ENCODE measurements at places on chromosomes 13 and 19. TPM values are rescaled to one million over a fixed set of nuclear protein-coding genes. Genes with fewer than 3 reads are reported as not detected.

GRCh38 chr13:68850160-68850559, 1257.5 kb upstream of the ATXN8OS start:
- no peak overlapping the region for H3K27ac ChIP-seq
- no peaks in the 10 kb centered on the region for H3K27me3 ChIP-seq
- no peaks in the 10 kb centered on the region for H3K36me3 ChIP-seq
- no peak overlapping the region for H3K4me3 ChIP-seq
- DNase-seq = no peak
- no peaks in the 10 kb centered on the region for H3K4me1 ChIP-seq

CLEC4G gene
- not detected for total RNA-seq

SHISA7 gene
- not detected for total RNA-seq

- H3K36me3 ChIP-seq = no peaks in the 10 kb centered on the region
- H3K4me1 ChIP-seq = peaks cover 16% of the 10 kb centered on the region
- no peaks in the 10 kb centered on the region for H3K27me3 ChIP-seq
- H3K27ac ChIP-seq = peak within 1 kb of the TSS; percentile 94
- no peak for DNase-seq
These were observed at the start of gene ETFB for GRCh38 chr19:51365965-51366388. Gene ETFB, minus strand, starts transcription at chr19:51366388. Its CDS starts 62 bp downstream, at chr19:51366326.

GRCh38 chr13:97417698-97418097, 16.3 kb upstream of the RAP2A start:
- DNase-seq = no peak
- H3K27ac ChIP-seq = no peak overlapping the region
- no peak overlapping the region for H3K4me3 ChIP-seq
- H3K4me1 ChIP-seq = no peaks in the 10 kb centered on the region
- H3K27me3 ChIP-seq = peaks cover 2% of the 10 kb centered on the region

KLK3 gene
- not detected for total RNA-seq

ZMYM2 gene
- total RNA-seq = 60.3 TPM

GRCh38 chr13:105311094-105311493, 1224.4 kb downstream of the EFNB2 start:
- H3K27me3 ChIP-seq = no peaks in the 10 kb centered on the region
- H3K4me1 ChIP-seq = no peaks in the 10 kb centered on the region
- DNase-seq = no peak

NTN5 gene
- total RNA-seq = not detected

DNA sequence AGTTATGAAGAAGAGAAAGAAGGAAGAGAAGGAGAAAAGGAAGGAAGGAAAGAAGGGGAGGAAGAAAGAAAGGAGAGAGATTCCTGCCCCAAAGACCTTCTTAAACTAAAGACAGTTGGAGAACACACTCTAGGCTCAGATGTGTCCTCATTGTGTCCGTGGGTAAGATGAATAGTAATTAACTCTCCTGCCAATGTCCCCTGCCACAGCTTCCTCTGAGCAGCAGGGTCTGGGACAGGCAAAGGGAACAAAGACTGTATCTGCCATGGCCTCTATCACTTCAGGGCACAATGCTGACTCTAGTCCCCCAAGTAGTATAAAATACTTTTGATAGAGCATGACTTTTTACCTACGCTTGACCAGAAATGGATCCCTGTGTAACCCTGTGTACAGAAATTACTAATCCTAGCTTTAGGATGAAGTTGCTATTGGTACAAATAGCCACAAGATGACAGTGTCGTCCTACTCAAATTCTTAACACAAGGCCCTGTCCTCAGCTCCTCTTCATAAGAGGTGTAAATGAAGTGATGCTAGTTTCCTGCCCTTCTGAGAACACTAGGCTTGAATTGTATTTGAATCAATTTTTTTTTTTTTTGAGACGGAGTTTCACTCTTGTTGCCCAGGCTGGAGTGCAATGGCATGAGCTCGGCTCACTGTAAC, 186.2 kb upstream of the GPR12 start:
- peak; percentile 73 for DNase-seq
- peaks cover 3% of the 10 kb centered on the region for H3K4me1 ChIP-seq
- H3K27me3 ChIP-seq = peaks cover 13% of the 10 kb centered on the region

GRCh38 chr13:59715611-59716010, 448.1 kb downstream of the DIAPH3 start:
- no peaks in the 10 kb centered on the region for H3K4me1 ChIP-seq
- no peaks in the 10 kb centered on the region for H3K27me3 ChIP-seq
- H3K4me3 ChIP-seq = no peak overlapping the region
- peak; percentile 3 for DNase-seq
- H3K27ac ChIP-seq = no peak overlapping the region

- H3K4me1 ChIP-seq = no peaks in the 10 kb centered on the region
- no peak overlapping the region for H3K27ac ChIP-seq
- no peak overlapping the region for H3K4me3 ChIP-seq
- peaks cover 8% of the 10 kb centered on the region for H3K36me3 ChIP-seq
These were observed 5.9 kb upstream of the GPR18 start for GRCh38 chr13:99264051-99264450.

- peak overlapping the region; percentile 79 for H3K4me3 ChIP-seq
- peaks cover 8% of the 10 kb centered on the region for H3K4me1 ChIP-seq
- no peaks in the 10 kb centered on the region for H3K27me3 ChIP-seq
- H3K36me3 ChIP-seq = peaks cover 15% of the 10 kb centered on the region
- peak; percentile 67 for DNase-seq
These were observed 593 bp downstream of the ATP8B3 start for GRCh38 chr19:1811472-1811894.

DNA sequence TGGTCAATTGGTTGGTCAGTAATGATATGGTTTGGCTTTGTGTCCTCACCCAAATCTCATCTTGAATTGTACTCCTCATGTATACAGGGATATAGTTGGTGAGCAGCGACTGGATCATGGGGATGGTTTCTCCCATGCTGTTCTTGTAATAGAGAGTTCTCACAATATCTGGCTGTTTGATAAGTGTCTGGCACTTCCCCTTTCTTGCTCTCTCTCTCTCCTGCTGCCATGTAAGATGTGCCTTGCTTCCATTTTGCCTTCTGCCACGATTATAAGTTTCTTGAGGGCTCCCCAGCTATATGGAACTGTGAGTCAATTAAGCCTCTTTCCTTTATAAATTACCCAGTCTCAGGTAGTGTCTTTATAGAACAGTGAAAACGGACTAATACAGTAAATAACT, 120.7 kb downstream of the TRPC4 start:
- H3K4me3 ChIP-seq = no peak overlapping the region
- no peak overlapping the region for H3K27ac ChIP-seq
- no peaks in the 10 kb centered on the region for H3K27me3 ChIP-seq
- H3K36me3 ChIP-seq = no peaks in the 10 kb centered on the region
- no peak for DNase-seq

- no peak for DNase-seq
- H3K27ac ChIP-seq = no peak overlapping the region
- no peaks in the 10 kb centered on the region for H3K27me3 ChIP-seq
- peaks cover 12% of the 10 kb centered on the region for H3K36me3 ChIP-seq
- H3K4me3 ChIP-seq = no peak overlapping the region
These were observed 10.4 kb downstream of the NUDT19 start for GRCh38 chr19:32702010-32702409.

- no peak for DNase-seq
- H3K27ac ChIP-seq = no peak overlapping the region
- H3K36me3 ChIP-seq = no peaks in the 10 kb centered on the region
- peaks cover 20% of the 10 kb centered on the region for H3K4me1 ChIP-seq
- H3K4me3 ChIP-seq = no peak overlapping the region
- no peaks in the 10 kb centered on the region for H3K27me3 ChIP-seq
These were observed 68.8 kb downstream of the SIPA1L3 start for GRCh38 chr19:37975596-37976515.

DNA sequence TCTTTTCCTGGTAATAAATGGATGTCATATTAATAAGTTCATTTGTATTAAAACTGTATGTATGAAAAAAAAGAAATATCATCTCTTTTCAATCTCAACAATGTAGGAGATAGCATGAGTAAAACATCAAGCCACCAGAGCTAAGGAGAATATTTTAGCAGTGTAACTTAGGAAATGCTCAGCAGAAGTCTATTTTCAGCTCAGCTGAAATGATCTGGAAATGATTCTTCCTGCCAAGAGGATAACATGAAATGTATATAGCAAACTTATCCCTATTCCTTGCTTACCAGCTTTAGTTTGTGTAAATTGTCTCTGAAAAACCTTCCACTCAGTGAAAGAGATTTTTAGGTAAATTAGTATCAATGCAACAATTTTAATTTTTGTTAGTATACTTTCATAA, 1194.4 kb downstream of the SLITRK1 start:
- H3K4me1 ChIP-seq = no peaks in the 10 kb centered on the region
- DNase-seq = no peak
- H3K27ac ChIP-seq = no peak overlapping the region
- no peaks in the 10 kb centered on the region for H3K27me3 ChIP-seq
- H3K4me3 ChIP-seq = no peak overlapping the region

CDX2 gene
- total RNA-seq = not detected

DNA sequence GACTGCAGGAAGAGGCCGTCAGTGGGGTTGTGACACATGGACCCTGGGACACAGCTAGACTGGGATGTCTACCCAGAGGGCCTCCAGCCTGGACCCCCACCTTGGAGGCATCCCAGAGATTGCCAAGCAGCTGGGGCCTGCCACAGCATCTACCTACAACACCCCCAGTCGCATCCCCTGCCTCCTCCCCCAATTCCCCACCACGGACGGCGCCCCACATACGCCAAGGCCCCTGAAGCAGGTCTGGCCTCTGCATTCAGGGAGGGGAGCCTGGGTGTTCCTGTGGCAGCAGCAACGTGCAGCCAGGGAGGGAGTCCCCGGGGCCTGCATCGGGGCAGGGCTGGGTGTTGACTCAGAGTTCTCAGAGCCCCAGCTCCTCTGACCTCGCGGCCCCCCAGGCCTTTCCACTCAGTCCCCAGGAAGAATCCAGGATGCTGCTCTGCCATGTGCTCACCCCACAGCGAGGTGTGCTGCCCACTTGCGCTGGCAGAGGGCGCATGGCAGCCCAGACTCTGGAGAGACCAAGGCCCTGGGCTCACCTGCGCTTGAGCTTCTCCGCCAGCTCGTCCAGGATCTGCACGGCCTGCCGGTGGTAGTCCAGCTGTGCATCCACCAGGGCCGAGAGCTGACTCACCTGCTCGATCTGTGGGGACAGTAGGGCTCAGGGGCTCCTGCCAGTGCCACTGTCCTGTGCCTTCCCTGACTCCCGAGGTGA, 19.6 kb downstream of the MPND start:
- peaks cover 11% of the 10 kb centered on the region for H3K4me1 ChIP-seq
- H3K27me3 ChIP-seq = no peaks in the 10 kb centered on the region
- no peak overlapping the region for H3K4me3 ChIP-seq

- no peak overlapping the region for H3K4me3 ChIP-seq
- H3K4me1 ChIP-seq = peaks cover 18% of the 10 kb centered on the region
- peak; percentile 88 for DNase-seq
- H3K27ac ChIP-seq = no peak overlapping the region
- H3K36me3 ChIP-seq = no peaks in the 10 kb centered on the region
These were observed 198.4 kb downstream of the COL4A1 start for GRCh38 chr13:110108348-110109139.

RASA3 gene
- total RNA-seq = 21.0 TPM

B3GNT3 gene
- total RNA-seq = not detected

GRCh38 chr13:40609972-40610726, 56.3 kb downstream of the FOXO1 start:
- no peak overlapping the region for H3K4me3 ChIP-seq
- no peaks in the 10 kb centered on the region for H3K36me3 ChIP-seq
- H3K27ac ChIP-seq = no peak overlapping the region
- DNase-seq = no peak
- H3K27me3 ChIP-seq = no peaks in the 10 kb centered on the region
- no peaks in the 10 kb centered on the region for H3K4me1 ChIP-seq

DNA sequence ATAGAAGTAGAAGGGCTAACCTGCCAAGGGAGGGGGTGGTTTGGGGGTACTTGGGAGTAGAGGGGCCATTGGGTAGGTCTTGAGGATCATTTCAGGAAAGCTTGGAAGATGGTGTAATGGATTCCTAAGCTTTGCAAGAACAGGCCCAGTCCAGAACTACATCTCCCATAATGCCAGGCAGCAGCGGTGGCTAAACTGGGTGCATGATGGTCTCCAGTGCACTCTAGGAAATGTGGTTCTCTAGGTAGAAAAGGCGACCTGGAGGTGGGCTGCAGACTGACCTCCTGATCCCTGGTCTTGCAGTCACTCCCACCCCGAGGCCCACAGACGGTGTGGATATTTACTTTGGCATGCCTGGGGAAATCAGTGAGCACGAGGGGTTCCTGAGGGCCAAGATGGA, 3.8 kb downstream of the APLP1 start:
- peaks cover 4% of the 10 kb centered on the region for H3K27me3 ChIP-seq
- DNase-seq = no peak
- H3K27ac ChIP-seq = no peak overlapping the region
- peaks cover 4% of the 10 kb centered on the region for H3K4me1 ChIP-seq
- no peaks in the 10 kb centered on the region for H3K36me3 ChIP-seq
- no peak overlapping the region for H3K4me3 ChIP-seq

- peaks cover 31% of the 10 kb centered on the region for H3K4me1 ChIP-seq
- DNase-seq = peak; percentile 65
- no peak overlapping the region for H3K4me3 ChIP-seq
These were observed 32.0 kb upstream of the EPHX3 start for GRCh38 chr19:15264061-15264932.

FBN3 gene
- not detected for total RNA-seq

LGALS16 gene
- total RNA-seq = not detected

F7 gene
- total RNA-seq = under 0.01 TPM

POLR1G gene
- total RNA-seq = 10.3 TPM

APOC4 gene
- total RNA-seq = not detected

ERICH6B gene
- total RNA-seq = not detected

DNA sequence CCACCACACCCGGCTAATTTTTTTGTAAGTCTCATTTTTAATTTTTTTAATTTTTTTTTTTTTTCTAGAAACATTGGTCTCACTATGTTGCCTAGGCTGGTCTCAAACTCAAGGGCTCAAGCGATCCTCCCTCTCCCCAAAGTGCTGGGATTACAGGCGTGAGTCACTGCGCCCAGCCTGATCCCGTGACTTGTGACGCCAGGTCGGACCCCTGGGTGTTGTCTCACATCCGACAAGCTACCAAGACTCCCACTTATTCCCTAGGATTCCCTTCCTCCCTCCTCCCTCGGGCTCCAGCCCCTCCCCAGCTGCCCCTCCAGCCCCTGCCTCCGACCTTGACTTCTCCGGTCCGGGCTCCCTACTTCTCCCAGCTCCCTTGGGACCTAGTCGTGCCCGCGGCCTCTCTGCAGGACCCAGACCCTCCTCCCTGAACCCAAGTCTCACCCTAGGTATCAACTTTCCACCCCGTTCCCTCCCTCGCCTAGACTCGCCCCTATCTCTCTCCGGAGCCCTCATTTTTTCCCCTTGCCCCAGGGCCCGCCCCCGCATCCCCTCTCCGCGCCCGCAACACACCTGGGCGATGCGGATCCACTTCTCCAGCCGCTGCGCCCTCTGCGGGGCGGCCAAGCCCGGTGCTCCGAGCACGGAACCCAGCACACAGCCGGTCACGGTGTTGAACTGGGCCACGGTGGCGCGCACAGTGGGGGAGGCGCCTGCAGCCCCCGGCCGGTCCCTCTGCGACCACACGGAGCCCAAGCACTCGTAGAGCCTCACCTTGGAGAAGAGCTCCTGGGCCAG, 13.1 kb downstream of the RGL3 start:
- DNase-seq = no peak
- H3K27ac ChIP-seq = no peak overlapping the region
- no peak overlapping the region for H3K4me3 ChIP-seq
- no peaks in the 10 kb centered on the region for H3K36me3 ChIP-seq
- peaks cover 2% of the 10 kb centered on the region for H3K27me3 ChIP-seq

KIR3DL2 gene
- not detected for total RNA-seq

RXFP2 gene
- not detected for total RNA-seq

GRCh38 chr19:6204212-6204611, 68.7 kb downstream of the ACSBG2 start:
- H3K36me3 ChIP-seq = no peaks in the 10 kb centered on the region
- no peak for DNase-seq

- no peaks in the 10 kb centered on the region for H3K27me3 ChIP-seq
- no peaks in the 10 kb centered on the region for H3K36me3 ChIP-seq
- H3K27ac ChIP-seq = no peak overlapping the region
- peaks cover 4% of the 10 kb centered on the region for H3K4me1 ChIP-seq
- DNase-seq = peak; percentile 65
These were observed 536.7 kb upstream of the HTR2A start for GRCh38 chr13:47433461-47434005.
